ENCODE measurements at places on chromosomes 5 and 9. TPM values are rescaled to one million over a fixed set of nuclear protein-coding genes. Genes with fewer than 3 reads are reported as not detected.

GRCh38 chr5:75526070-75526469, 14.4 kb downstream of the POLK start:
- no peak for DNase-seq

GRCh38 chr5:138541511-138542179, 1.4 kb downstream of the ETF1 start:
- DNase-seq: no peak

GRCh38 chr5:99675974-99676373, 747.2 kb upstream of the CHD1 start:
- no peak for DNase-seq

DNA sequence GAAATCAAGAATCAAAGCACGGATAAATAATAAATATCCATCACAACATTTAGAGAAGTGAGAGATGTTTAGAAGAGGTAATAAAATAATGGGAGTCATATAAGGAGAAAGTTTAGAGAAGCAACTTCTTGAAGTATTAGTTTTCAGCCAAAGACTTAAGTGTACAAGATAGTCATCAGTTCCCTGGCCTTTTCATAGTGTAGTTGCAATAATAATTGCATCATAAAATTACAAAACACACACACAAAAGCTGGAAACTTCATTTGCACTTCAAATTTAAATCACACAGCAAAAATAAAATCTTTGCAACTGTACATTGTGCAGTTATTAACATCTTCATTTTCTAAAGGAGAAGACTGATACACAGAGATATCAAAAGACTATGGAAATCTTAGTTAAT, 319.1 kb upstream of the RGMB start:
- no peak for DNase-seq

- no peak for DNase-seq
These were observed 545.9 kb upstream of the RIOK2 start for GRCh38 chr5:97728920-97729319.

DNA sequence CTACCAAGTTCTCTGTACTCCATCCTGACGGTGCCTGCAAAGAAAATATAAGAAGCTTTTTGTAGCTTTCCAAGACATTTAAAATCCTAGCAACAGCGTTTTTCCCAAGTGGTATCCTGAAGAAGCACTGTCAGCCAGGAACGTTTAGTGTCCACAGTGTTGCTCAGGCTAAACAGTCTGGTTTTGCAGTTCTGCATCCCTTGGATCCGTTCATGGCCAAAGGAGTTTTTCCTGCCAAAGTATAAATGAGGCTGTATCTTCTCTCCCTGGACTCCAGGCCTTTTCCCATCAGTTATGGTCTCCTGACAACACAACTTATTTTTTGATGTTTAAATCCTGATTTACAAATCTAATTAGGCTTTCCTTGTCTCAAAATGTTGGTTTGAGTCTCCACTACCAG, 925.8 kb downstream of the TLE1 start:
- DNase-seq: no peak

- DNase-seq: no peak
These were observed 21.3 kb downstream of the DTWD2 start for GRCh38 chr5:118967059-118967508.

- no peak for DNase-seq
These were observed 214.5 kb upstream of the RASA1 start for GRCh38 chr5:87053146-87053545.

DNA sequence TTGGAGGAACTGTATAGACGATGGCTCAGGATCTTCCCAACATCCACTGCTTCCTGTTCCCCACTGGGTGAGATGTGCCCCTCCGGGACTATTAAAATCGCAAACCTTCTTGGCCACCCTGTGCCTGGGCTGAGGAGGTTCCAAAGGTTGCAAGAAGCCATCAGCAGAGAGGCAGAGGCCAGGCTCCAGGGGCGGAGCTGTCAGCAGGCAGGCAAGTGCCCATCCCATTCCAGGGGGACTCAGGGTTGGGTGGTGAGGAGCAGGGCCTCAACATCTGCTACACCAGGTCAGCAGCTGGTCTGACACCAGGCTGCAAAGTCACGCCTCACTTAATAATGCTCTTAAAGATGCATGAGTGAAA, 2.2 kb downstream of the BTNL3 start:
- no peak for DNase-seq

GRCh38 chr5:178212241-178213002, 8.1 kb downstream of the HNRNPAB start:
- no peak for DNase-seq

DNA sequence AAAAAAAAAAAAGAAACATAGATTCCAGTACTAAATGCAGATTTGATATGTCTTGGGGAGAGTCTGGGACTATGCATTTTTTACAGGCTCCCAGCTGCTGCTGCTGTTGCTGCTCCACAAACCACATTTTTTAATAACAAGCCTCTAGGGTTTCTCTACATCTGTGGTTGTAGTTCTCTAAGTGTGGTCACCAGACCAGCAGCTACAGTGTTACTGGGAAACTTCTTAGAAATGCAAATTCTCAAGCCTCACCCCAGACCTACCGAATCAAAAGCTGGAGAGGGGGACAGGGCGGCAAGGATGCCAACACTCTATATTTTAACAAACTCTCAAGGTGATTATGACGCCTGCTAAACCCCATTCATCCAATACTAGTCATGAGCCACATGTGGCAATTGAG, 293.4 kb upstream of the PTGER4 start:
- no peak for DNase-seq

DNA sequence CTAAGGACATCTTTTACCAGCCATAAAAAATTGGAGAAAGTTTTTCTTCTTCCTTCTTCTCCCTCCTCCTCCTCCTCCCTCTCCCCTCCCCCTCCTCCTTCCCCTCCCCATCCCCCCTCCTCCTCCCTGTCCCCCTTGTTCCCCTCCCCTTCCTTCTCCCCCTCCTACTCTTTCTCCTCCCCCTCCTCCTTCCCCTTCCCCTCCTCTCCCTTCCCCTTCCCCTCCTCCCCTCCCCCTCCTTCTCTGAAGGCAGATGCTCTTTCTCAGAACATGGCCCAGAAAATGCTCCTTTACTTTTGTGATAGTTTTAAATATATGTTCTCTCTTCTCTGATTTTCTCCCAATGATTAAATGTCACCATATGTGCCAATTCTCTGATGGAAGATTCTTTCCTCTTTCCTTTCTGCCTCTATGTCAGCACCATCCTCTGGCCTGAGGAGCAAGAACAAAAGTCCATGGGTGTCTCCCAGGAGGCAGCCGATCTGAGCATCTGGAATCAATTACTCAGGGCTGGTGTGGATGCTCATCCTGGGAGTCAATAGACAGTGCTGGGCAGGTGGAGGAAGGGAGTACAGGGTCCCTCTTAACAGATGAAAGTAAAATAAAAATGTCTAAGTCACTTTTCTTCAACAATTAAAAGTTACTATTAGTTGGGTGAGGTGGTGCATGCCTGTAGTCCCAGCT, 63.0 kb upstream of the GNA14 start:
- DNase-seq: no peak

DNA sequence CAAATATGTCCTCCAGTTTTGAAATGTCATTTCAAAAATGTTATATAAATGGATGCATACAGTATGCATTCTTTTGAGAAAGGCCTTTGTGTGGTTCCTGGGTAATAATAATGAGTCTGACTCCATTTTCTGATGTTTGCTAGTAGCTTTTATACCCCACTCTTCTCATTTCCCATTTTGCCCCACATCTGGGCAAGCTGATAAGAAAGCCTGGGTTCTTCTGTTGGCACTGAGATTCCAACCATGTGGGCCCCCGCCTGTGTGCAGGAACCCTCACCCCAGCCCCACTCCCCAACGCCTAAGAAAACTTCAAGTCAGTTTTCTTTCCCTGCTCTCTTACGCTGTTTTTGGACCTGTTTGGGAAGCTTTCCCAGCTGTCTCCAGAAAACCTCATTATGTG, 89.4 kb downstream of the SNX18 start:
- DNase-seq: no peak

The GABRA6 gene
- not detected for total RNA-seq

The LMX1B gene
- total RNA-seq: not detected

The GFI1B gene
- 0.26 TPM for total RNA-seq

The C9orf78 gene
- 27.0 TPM for total RNA-seq
